ENCODE measurements at places on chromosomes 5 and 9.

- no peak for DNase-seq
These were observed 64.8 kb downstream of the SMIM23 start for GRCh38 chr5:171850324-171850947.

GRCh38 chr5:135333732-135334515, 65.1 kb downstream of the MACROH2A1 start:
- DNase-seq = no peak

GRCh38 chr5:175751369-175751768, 93.5 kb downstream of the HRH2 start:
- DNase-seq = no peak

GRCh38 chr5:2024986-2025721, 142.4 kb upstream of the IRX4 start:
- no peak for DNase-seq

- DNase-seq = no peak
These were observed 511.5 kb downstream of the FOXD4L5 start for GRCh38 chr9:64773491-64773931.

- no peak for DNase-seq
These were observed 549.2 kb upstream of the GRAMD2B start for GRCh38 chr5:125874057-125874456.

DNA sequence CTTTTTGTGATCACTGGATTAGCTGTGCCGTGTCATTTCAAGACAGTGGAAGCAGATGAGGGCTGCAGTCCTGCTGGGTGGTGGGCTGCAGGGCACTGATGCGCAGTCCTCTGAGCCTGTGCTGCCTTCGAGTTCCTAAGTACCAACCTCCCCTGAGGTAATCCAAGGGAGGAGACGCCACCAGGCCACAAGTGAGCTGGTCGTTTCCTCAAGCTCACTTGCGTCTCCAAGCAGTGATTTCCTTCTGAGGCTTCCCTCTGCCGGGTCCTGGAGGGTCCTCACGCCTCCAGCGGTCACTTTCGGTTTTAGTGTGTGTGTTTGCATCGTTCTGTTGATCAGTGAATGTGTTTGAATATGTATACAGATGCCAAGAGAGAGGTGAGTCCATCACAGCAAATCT, 115.7 kb downstream of the TRIO start:
- no peak for DNase-seq

DNA sequence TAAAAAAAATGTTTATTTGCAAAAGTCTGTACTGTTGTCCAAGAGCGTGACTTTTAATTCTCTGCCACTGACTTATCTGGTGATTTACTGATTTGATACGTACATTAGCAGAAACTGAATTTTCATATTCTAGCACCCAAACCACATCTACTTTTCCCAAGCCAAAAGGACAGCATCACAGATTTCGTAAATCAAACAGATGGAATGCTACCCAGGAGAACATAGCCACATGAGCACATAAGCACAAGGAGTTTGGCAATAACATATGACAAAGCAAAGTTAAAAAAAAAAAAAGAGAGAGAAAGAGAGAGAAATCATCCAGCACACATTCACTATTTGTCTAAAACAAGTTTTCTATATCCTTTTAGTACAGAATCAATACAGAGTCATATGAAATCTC, 83.7 kb downstream of the HINT1 start:
- DNase-seq = no peak

GRCh38 chr5:130335117-130335516, 430.9 kb downstream of the CHSY3 start:
- DNase-seq = no peak

DNA sequence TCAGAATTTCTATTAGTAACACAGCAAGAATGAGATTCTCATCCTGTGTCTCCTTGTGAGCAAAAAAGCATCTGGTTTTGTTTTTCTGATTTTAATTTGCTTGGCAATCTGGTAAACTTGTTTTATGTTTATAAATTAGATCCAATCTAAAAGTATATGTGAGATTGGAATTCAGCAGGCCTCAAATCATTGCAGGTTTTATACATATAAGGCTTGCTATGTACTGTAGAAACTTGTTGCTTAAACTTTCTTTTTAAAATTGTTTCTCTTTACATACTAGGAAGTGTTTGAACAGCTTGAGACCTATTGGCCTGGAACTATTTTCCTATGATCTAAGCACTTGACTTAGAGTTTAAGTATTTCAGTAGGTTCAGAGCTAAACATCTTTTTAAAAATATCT, 1037.8 kb downstream of the NR2F1-AS1 start:
- DNase-seq = no peak

GRCh38 chr5:108398964-108399363, 17.1 kb upstream of the FBXL17 start:
- DNase-seq = no peak

DNA sequence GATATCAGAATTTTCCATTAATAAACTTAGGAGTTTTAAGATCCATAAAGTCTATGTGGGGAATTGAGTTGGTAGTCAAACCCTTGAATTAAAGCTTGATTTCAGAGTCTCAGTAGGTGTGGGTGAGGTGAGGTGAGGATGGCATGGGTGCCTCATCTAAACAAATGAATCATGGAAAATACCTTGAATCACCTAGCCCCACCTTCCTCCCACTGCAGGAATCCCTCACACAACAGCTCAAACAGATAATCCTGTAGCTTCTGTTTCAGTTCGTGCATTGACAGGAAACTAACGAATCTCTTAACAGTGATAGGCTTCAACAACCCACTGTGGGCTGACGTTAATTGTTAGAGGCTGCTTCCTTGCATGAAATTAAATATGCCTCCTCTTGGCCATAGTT, 185.0 kb downstream of the SREK1 start:
- no peak for DNase-seq

- DNase-seq = no peak
These were observed 141.7 kb downstream of the NXNL2 start for GRCh38 chr9:88676644-88677043.

DNA sequence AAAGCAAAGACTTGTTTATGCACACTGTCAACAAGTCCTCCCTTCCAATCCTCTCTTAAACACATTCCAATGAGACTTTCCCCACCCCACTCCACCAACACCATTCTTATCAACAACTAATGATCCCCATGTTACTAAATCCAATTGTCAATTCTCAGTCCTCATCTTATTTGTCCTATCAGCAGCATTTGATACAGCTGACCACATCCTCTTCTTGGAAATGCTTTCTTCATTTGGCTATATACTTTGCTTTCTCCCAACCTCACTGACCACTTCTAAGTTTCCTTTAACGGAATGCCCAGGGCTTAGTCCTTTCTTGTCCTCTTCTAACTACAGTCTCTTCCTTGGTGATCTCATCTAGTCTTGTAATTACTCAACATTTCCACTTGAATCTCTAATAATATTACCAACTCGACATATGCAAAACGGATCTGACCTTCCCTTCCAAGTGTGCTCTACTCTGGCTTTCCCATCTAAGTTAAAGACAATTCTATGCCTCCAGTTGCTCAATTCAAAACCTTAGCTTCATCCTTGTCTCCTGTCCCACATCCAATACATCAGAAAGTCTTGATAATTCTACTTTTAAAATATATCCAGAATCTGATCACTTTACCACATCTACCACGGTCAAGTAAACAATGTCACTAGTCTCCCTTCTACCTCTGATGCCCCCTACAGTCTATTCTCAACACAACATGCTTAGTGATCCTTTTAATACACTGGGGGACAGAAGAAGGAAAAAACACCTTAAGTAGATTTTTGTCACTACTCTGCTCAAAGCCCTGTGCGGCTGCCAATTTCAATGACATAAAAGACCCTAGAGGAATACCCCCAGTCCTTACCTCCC, 25.5 kb downstream of the AGTPBP1 start:
- no peak for DNase-seq

GRCh38 chr9:135559606-135560005, 1.9 kb upstream of the PAEP start:
- DNase-seq = no peak

DNA sequence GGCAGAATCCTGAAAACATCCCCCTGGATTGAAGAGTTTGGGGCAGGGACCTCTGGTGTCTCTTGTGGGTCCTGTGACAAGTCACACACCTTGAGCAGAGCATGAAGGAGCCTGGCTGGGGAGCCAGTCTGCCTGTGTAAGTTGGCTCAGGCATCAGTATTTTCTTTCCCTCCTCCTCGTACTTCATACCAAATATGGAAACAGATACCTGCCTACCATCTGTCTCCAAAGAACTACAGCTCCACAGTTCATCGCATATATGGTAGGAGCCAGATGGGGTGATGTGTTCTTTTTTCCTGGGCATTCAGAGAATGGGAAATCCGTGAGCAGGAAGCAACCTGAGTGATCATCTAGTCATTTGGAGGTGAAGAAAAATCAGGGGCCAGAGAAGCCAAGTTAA, 177.3 kb upstream of the RAD23B start:
- no peak for DNase-seq

DNA sequence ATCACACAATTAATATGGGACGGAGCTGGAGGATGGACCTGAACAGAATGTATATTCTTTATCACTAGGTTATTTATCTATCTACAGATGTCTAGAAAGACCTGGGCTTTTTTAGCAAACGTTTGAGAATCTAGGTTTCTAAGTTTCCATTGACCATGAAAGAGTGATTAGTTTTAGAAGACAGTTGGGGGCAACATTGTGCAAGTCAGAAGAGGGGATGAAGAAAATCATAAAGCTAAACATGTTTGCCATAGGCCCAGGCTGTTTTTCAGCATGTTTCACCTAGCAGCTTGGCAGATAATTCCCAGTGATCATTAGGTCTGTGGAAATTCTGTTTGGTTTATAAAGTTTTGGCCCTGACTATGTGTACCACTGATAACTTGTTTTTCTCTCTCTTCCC, 44.1 kb upstream of the CDKN2B start:
- no peak for DNase-seq

GRCh38 chr9:125701351-125701750, 5.7 kb downstream of the MAPKAP1 start:
- no peak for DNase-seq

DNA sequence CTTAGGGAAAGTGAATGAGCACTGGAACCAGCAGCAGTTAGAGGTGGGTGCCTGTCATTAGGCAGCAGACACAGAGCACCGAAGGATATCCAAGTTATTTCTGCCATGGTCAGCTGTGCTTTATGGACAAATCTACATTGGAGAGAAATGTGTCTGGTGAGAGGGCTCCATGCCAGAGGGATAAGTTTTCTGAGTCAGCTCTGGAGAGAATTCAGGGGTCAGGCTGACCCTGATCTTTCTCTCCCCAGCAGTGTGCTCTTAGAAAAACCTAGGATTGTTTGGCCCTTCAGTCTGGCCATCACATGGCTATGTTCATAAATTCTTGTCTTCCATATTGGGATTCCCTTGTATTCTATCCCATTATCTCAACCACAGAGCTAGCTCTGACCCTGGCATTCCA, 8.9 kb upstream of the IL17B start:
- no peak for DNase-seq

DNA sequence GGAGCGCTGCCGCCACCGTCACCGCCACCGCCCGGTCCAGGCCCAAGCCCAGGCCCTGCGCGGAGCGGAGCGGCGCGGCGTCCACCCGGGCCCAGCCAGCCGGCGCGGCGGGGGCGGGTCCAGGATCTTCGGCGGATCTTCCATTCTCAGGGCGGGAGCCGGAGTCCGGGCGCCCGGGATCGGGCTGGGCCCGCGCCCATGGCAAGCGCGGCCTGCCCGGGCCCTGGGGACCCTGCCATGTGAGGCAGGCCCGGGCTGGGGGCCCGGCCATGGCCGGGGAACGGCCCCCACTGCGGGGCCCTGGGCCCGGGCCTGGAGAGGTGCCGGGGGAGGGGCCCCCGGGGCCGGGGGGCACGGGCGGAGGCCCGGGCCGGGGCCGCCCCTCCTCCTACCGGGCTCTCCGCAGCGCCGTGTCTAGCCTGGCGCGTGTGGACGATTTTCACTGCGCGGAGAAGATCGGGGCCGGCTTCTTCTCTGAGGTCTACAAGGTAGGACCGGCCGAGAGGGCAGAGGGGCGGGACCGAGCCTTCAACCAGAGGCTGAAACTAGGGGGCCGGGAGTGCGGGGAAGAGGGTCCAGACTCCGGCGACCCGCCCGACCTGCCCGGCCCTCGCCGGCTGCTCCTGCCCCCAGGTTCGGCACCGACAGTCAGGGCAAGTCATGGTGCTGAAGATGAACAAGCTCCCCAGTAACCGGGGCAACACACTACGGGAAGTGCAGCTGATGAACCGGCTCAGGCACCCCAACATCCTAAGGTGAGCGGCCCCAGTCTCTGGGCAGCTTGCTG, 482 bp downstream of the TESK1 start:
- no peak for DNase-seq

- no peak for DNase-seq
These were observed 57.6 kb downstream of the NR3C1 start for GRCh38 chr5:143345671-143346440.

- no peak for DNase-seq
These were observed 241.2 kb downstream of the PIK3R1 start for GRCh38 chr5:68456756-68457217.

DNA sequence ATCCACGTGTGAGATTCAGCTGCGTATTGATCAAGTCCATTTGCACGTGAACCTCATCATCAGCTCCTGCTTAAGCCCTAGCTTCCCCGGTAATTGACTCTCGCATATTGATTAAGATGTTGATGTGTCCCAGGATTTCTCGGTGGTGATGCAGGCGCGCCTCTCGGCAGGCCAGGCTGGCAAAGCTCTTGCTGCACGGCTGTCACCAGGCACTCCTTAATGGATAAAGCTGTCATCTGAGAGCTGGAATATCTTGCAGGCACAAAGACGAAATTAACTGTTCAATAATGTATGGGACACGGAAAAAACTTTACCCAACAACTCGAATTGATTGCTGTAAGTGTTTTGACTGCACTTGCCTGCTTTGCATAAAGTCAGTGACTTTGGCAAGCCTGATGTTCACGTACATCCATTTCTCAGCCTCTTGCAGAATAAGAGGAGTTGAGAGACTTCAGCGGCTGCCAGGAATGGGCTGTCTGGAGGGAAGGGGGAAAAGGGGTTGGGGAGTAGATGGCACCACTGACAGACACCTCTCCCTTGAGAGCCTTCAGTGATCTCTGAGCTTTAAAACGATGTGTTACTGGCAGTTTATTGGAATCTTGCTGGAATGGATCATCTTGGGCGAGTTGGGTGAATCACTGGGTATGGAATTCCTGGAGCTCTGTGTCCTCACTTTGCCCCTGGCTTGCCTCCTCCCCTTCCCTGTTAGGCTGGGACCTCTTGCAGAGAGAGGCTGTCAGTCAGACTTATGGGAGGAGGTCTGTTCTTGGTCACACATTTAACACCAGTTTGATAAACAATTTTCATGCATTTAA, 650.3 kb downstream of the CCDC171 start:
- DNase-seq = no peak

- DNase-seq = no peak
These were observed 543.7 kb upstream of the TLE4 start for GRCh38 chr9:79028101-79028500.

DNA sequence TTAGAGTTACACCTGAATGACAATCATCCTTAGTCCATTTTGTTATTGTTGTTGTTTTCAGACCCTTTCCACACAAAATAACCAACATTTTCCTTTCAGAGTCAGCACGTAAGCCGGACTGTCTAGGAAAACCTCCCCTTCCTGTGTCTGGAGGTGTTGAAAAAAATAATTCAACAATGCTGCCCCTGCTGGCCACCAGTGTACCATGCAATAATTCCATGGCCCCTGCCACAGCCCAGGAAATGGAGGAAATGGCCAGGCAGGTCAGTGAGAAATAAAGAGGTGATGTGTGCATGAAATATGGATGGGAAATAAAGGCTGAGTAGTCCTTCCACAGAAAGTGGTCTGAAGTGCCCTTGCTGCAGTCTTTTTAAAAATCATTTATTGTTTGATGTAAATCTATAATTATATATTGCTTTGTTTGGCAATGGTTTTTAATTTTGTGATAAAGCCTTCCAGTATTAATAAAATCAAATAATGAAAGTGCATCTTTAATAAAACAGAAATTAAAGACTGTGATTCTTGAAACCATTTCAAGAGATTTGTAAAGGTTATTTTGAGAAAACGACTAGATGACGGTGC, 152.8 kb upstream of the PAPPA start:
- DNase-seq = no peak

Data from stimulated activated CD4-positive, alpha-beta T cell treated with anti-CD3 and anti-CD28 coated beads, TNF-alpha, amount 100 ng/mL, for 4 hours (primary cell).